ENCODE measurements at places on chromosomes 3 and 15.

DNA sequence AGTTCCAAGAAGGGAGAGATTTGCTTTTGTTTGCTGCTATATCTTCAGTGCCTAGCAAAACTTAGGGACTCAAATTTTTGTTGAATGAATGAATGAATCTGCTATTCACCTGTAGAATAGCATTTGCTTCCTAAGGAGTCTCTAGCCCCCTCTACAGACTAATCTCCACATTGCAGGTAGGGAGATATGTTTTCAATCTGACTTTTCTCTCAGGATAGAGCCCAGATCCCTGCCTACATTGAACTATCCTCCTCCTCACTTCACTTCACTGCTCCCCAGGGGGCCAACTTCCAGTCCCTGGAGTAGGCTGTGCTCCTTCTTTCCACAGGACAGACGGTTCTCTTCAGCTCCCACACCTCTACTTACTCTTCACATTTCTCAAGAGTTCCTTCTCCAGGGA lies 81.9 kb upstream of the PTX3 start:
- no peak for DNase-seq

GRCh38 chr15:66752078-66752477 lies 50.0 kb downstream of the SMAD6 start:
- DNase-seq: no peak

- DNase-seq: peak; percentile 9
These were observed 106.3 kb upstream of the RNU6-1 start for GRCh38 chr15:67945951-67946700.

DNA sequence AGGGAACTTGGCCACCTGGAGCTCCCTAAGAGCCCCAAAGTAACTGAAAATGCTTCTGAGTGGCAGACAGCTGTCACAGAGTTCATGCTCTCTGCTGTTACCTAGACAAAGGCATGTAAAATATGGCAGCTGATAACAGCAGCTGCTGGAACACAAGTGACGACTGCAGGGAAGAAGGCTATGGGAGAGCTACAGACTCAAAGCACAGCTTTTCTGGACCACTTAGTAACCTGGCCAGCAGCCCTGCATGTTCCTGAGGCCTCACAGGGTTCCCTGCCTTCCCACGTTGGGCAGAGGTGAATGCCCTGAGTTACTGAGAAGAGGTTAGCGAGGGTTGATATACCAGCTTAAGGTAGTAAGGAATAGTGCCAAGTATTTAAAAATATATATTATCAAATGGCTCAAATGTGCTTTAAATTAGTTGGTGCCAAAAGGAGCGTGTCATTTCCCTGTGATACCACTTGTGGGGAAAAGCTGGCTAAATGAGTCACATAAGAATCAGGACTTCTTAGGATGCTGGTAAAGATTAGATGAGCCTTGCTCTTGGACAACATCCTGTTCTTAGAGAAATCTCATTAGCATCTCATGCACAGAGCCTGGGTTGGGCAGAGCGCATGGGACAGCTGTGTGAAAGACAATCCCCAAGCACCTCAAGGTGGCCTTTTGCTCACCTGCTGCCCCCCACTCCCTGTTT lies 76.4 kb upstream of the SCN5A start:
- no peak for DNase-seq

- DNase-seq: no peak
These were observed 97.8 kb downstream of the DAPK2 start for GRCh38 chr15:63948436-63948835.

DNA sequence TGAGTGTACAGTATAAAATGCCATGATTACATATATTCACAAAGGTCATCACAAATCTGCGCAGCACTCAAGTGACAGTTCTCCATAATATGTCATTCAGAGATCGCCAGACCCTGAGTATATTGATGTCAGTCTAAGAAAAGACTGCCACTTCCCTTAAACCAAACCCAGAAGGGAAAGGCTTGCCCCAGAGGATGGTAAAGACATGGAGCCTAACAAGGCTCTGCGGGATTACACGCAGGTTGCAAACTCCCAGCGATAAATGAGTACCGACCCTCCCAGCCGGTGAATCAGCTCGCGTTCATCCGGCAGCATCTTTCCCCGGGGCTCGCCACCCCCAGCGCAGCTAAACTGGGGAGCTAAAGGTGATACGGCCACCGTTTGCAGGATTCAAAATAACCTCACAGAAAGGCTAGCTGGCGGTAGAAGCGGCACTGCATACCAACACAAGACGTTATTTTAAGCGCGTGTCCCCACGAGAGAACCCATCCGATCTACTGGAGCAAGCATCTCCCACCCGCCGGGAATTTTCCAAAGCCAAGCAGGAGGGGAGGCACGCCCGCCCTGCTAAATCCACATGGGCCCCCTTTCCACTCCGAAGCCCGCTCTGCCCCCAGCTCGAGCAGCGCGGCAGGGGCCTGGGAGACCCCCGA lies 643 bp downstream of the MYO5A start:
- DNase-seq: no peak

GRCh38 chr15:69467636-69468035 lies 15.0 kb downstream of the RPLP1 start:
- no peak for DNase-seq

- no peak for DNase-seq
These were observed 280.0 kb upstream of the SOX2 start for GRCh38 chr3:181431748-181432147.

DNA sequence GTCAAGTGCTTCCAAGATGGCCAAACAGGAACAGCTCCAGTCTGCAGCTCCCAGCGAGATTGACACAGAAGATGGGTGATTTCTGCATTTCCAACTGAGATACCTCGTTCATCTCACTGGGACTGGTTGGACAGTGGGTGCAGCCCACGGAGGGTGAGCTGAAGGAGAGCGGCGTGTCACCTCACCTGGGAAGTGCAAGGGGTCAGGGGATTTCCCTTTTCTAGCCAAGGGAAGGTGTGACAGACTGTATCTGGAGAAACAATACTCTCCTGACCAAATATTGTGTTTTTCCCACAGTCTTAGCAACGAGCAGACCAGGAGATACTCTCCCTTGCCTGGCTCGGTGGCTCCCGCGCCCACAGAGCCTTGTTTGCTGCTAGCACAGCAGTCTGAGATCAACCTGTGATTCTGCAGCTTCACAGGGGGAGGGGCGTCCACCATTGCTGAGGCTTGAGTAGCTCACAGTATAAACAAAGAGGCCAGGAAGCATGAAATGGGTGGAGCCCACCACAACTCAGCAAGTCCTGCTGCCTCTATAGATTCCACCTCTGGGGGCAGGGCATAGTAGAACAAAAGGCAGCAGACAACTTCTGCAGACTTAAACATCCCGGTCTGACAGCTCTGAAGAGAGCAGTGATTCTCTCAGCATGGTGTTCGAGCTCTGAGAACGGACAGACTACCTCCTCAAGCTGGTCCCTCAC lies 293.5 kb upstream of the SUCLG2 start:
- DNase-seq: no peak

GRCh38 chr3:147472846-147473245 lies 63.7 kb downstream of the ZIC1 start:
- no peak for DNase-seq

DNA sequence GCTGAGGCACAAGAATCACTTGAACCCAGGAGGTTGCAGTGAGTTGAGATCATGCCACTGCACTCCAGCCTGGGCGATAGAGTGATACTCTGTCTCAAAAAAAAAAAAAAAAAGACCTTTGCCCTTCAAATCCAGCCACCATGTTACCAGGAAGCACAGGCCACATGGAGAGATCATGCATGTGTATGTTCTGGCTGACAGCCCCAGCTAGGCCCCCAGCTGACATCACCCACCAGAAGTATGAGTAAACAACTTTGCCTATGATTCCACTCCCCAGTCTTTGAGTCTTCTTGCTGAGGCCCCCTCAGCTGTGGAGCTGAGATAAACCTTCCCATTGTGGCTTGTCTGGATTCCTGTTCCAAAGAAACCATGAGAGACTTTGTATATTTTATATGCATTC lies 3.3 kb upstream of the ARIH2 start:
- no peak for DNase-seq

GRCh38 chr3:30343861-30344260 lies 262.5 kb upstream of the TGFBR2 start:
- DNase-seq: no peak

DNA sequence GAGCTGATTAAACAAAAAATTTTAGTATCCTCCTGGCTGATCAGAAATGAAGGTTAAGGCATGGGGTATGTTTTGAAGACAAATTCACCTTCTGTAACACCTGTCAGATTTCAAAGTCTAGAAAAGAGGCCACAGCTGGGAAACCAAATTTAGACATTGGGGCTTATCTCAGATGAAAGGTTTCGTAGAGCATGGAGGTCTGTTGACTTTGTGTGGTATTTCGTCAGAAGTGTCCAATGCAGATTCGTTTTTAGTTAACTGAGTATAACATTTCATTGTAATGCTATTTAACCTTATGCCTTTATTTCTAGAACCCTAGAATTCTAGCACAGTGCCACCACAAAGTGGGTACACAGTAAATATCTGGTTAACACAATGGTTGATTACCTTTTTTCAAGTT lies 61.7 kb downstream of the FNDC3B start:
- no peak for DNase-seq

GRCh38 chr15:81751256-81751655 lies 294.6 kb downstream of the MEX3B start:
- no peak for DNase-seq

GRCh38 chr3:186965141-186965879 lies 35.0 kb downstream of the ST6GAL1 start:
- no peak for DNase-seq

DNA sequence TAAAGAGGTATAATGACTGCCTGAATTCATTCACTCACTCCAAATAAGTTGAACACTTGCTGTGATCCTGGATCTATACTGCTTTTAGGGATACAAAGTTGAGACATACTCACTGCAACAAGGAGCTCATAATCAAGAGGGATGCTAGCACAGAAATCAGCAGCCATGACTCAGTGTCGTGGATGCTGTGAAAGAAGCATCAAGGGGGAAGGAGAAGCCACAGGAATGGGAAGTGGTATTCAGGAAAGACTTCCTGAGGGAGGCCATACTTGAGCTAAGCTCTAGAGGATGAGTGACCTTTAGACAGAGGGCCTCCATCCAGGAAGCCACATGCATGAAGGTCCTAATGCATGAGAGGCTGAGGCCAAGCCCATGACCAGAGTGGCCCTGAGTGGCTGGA lies 245.7 kb upstream of the RORA start:
- no peak for DNase-seq

DNA sequence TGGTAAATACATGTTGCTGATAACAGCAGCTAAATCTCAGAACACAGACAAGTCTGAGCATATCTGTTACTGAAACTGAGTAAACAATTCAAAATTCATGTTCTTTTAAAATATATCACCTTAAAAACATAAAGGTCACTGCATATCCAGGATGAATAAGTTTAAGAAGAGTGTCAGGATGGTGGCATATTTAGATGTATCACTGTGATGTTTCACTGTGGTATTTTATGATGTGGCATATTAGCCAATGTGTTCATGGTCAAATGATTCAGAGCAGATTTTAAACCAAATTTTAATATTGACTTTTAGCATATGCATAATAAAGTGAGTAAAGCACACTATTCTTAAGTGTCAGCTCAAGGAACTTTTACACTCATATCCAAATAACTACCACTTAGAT lies 346.4 kb upstream of the DPPA4 start:
- no peak for DNase-seq

GRCh38 chr3:161107311-161107710 lies 2.2 kb upstream of the B3GALNT1 start:
- DNase-seq: no peak

DNA sequence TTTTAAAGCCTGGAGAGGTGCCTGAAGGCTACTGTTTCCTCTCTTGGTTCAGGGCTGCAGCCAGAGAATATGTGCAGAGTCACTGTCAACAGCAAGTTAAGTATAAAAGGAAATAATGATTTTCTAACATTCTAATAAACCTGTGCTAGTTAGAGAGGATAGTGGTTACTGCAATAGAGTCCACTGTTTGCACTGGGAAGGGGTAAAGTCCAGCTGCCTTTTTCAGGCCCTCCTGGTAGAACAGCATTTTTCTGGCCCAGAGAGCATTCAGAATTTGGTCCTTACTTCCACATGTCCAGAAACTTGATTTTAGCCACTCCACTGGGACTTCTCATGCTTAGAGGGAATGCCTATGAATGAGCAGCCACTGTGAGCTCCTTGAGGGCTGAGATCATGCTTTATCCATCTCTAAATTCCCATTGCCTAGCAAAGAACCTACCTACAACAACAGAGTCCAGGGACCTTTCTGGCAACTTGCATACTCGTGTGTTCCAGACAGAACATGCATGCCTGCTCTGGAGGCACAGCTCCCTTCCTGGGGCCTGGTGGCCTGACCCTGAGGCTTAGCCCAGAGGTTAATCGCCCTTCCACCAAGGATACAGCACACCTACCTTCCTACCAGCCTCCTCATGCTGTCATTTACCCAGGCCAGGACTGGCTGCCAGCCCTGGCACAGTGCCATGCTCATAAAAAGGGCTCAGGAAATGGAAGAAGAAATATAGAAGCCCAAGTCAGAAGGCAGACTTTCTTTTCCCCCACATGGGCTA lies 50.3 kb upstream of the ATP13A3 start:
- no peak for DNase-seq

DNA sequence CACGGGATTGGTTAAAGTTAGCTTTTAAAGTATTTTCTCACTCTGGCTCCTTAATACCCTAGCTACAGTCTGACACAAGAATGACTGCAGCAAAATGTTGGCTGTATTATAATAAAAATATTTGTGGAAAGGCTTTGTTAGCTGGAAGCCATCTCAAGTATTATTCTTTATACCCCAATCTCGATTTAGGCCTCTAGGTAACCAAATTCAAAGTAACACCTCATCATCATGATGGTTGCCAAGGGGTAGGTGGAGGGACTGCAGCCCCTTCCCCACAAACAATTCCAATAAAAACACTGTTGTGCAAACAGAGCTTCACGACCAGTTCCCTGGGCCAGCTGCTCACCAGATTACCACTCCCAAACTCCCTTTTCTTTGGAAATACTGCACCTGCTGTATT lies 759 bp upstream of the GMPS start:
- DNase-seq: peak; percentile 44

- DNase-seq: no peak
These were observed 10.7 kb upstream of the ZXDC start for GRCh38 chr3:126486360-126486847.

- no peak for DNase-seq
These were observed 499.5 kb downstream of the NTRK3 start for GRCh38 chr15:87757084-87757483.

- DNase-seq: no peak
These were observed 160.5 kb downstream of the FNDC3B start for GRCh38 chr3:172199850-172200369.

- DNase-seq: no peak
These were observed 457.6 kb downstream of the PDCD6IP start for GRCh38 chr3:34256021-34256420.

DNA sequence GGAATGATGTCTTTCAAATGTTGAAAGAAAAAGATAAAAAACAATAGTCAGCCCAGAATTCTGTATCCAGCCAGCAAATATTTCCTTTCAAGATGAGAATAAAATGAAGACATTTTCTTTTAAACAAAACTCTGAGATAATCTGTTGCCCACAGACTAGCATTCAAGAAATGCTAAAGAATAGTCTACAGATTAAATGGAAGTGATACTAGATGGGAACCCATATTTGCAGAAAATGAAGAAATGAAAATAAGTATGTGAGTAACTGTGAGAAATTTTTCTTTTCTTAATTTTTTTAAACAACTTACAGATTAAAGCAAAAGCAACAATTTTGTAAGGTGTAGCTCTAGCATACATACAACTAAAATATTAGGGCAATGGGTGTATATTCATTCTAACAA lies 469.8 kb downstream of the IGSF11 start:
- DNase-seq: no peak

- no peak for DNase-seq
These were observed 50.4 kb upstream of the IGSF11 start for GRCh38 chr3:119085070-119085439.
